ENCODE measurements at places on chromosomes 6 and 20.

DNA sequence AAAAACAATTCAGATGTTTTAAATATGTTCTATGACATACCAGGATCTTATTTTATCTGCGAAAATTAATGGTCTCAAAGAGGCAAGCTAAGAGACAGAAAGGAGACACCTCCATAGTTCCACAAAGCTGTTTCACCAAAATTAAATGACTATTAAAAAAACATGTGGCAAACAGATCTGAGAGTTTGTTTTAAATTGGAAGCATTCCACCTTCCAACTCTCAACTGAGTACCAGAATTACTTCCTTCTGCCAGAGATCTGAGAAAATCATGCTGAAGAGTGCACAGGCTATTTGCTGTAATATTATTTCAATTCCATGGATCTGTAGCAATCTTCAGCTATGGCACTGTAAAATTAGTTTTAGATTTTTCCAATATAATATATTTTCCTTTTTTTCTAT, 669.5 kb upstream of the MARCKS start:
- DNase-seq, result no peak

- peak; percentile 86 for DNase-seq
These were observed 74.1 kb downstream of the LAMA4 start for GRCh38 chr6:112180095-112180820.

DNA sequence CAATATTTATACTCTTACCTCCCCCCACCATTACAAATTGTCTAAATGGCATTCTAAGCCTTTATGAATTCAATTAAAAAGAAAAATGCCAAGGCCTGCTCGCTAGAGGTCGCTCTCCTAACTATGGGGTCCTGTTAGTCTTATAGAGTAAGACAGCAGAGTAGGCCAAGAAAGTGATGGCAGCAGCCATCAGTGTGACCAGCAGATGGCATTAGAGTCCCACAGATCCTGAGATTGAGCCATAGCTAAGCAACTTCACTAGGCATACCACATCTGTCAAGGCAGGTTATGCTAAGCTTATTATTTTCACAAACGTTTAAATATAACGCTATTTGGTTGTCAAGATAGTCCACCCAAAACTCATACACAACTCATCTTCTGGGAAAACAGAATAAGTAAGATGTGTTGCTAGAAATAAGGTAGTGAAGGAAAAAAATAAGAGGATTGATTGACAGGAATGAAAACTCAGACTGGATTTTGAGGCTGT, 57.6 kb upstream of the SCAF8 start:
- DNase-seq, result peak; percentile 97

DNA sequence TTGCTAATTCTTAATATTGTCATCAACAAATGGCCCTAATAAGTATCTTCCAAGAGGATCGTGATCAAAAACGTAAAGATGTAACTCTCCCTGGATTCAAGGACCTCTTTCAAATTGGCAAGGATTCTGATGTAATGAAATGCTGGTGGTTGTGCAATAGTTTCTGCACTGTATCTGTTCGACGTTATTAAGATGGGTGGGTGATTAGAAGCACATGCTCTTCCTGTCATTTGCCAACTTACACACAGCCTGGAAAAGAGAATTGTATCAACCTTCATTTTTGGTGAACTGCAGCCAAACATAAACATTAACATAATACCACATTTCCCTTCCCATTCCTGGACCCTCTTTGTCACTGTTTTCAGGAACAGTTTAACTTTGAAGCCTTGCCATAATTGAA, 9.8 kb downstream of the FOXQ1 start:
- no peak for DNase-seq

GRCh38 chr20:14334306-14334930, 3.0 kb downstream of the FLRT3 start:
- DNase-seq, result no peak

GRCh38 chr6:37339741-37340638, 13.8 kb upstream of the RNF8 start:
- no peak for DNase-seq

GRCh38 chr20:35171753-35172433, at the start of gene PROCR:
Gene PROCR, plus strand, starts transcription at chr20:35172072. Its CDS starts 83 bp downstream, at chr20:35172155.
- peak; percentile 44 for DNase-seq

DNA sequence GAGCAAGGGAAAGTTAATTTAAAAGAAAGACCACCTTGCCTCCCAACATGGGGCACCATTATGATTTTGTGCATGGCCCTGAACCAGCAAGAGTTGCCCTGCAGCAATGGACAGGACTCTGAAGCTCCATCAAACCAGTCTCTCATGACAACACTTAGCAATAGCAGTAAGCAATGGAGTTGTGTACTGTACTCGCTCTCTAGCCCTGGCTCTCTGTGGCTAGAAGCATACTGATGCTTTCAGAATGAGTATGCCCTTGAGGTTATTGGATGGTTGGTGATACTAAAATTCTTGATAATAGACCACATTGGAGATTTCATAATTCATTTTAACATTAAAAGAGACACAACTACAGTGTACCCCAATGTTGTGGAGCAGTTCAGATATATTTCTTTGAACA, 23.2 kb upstream of the LMBRD1 start:
- DNase-seq, result no peak

DNA sequence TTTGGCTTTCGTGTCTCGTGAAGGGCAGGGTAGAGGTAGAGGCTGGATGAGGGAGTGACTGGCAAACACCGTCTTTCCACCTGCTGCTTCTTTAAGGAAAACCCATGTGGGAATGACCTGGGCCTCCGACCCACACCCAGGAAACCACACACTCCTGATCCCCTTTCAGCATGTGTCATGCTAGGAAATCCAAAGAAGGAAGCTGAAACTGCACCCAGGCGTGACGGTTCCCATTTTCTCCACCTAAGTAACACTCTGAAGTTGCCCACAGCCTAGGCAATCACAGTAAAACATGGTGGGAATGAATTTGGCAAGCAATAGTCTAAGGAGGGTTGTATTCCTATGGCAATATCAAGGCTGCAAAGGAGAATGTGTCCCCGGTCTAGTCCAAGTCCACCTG, 538.4 kb upstream of the NOX3 start:
- no peak for DNase-seq

DNA sequence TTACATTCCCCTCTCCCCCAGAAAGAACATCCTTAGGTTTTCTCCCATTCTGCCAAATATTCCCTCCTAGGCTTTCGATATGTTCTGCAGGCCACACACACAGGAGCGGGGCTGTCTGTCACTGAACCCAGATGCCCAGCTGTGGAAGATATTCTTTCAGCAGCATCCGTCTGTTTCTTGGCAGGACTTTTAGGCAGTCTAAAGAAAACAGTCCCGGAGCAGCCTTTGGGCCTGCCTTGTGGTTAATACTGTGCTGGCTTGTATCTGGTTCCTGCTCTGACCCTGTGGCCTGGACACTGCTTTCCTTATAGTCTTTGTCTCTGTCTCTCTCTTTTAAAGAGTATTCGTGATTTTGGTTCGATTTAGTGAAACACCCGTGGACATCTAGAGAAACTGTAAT, 94.6 kb upstream of the SUPT3H start:
- DNase-seq, result no peak

All from erythroblast (primary cell).